T follicular helper cell (primary cell): ENCODE measurements at places on chromosomes 3 and 15.

DNA sequence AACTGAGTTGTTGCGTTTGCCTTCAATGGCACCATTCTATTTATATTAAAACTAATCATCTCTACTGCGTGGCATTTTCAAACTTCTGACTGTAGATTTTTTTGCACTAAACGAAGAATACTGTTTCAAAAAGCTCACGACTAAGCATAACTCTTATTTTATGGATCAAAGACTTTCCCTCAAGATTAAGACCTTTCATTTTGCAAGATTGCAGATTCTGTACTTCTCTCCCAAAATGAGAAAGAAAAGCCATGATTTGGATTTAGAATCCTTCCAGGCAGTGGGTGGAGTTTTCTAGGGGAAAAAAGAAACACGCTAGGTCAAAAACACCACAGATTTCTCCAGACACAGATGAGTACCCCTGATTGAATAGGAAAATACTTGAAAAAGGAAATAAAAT is 617.2 kb upstream of the NR2F2 start:
- no peak for DNase-seq

DNA sequence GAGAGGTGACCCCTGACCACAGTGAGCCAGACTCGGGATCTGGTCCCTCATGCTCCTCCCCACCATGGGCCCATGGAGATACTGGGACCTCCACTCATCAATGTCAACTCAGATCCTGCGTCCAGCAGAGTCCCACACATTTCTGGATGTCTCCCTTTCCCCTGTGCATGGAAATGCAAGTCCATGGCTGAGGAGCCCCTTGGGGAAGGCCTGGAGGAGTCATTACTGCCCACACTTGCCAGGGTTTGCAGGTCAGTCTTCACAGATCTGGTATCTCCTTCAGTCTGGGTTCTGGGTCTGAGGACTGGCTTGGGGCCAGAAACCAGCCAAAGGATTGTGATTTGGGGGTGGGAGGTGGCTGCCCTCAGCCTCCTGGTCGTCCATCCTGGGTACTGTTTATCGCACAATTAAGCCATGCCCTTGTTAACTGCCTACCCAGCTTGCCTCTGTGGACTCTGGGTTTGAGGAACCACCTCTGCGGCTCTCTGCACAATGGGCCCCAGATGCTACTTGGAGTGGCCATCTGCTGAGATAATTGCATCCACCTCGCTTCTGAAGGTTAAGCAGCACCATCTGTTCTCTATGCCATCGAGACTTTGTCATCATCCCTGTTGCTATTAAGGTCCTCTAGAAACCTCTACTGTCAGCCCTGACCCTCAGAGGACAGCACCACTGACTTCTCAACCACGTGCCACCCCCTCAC is 49.9 kb upstream of the KLF13 start:
- no peak for DNase-seq

- no peak for DNase-seq
Observed at GRCh38 chr3:97705764-97706163, 58.8 kb upstream of the ARL6 start.

GRCh38 chr15:83324799-83325198 is 40.3 kb upstream of the BNC1 start:
- DNase-seq = no peak

DNA sequence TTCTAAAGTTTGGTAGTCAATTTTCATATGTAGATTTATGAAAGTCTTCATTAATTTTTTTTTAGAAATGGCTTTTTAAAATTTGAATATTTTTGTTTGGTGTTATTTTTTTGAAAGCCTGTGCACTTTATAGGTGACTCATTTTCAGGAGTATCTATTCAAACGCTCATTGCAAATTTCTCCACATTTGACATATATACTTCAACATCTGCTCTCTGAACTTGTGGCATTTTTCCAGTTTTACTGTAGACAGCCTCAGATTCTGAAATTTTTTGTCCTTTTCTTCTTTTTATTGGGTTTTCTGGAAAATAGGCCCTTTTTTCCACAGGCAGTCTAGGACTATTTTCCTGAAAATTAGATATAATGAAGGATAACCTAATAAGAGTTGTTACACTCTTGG is 396.6 kb downstream of the RBMS3 start:
- no peak for DNase-seq

- DNase-seq = no peak
Observed at GRCh38 chr15:31458596-31459399, 132.2 kb downstream of the KLF13 start.

- DNase-seq = no peak
Observed at GRCh38 chr3:10347648-10348403, 26.9 kb upstream of the SEC13 start.

DNA sequence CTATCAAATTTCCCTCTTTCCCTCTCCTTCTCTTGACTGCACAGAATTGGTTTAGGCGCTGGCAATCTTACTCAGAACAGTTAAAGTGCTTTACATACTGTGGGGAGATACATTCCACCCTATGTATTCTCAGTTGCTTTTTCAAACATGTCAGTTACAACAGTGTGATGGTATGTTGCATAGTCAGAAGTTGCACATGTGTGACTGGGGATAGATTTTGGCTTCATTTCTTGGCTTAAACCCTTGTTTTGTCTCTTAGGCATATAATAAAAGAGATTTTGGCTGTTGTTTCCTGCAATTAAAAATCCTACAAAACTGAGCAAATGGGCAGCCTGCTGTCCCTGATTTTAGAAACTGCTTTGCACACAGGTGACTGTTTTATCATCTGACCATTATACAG is 86.7 kb downstream of the PIK3R4 start:
- no peak for DNase-seq

- DNase-seq = no peak
Observed at GRCh38 chr15:40889112-40889511, 5.1 kb upstream of the VPS18 start.

DNA sequence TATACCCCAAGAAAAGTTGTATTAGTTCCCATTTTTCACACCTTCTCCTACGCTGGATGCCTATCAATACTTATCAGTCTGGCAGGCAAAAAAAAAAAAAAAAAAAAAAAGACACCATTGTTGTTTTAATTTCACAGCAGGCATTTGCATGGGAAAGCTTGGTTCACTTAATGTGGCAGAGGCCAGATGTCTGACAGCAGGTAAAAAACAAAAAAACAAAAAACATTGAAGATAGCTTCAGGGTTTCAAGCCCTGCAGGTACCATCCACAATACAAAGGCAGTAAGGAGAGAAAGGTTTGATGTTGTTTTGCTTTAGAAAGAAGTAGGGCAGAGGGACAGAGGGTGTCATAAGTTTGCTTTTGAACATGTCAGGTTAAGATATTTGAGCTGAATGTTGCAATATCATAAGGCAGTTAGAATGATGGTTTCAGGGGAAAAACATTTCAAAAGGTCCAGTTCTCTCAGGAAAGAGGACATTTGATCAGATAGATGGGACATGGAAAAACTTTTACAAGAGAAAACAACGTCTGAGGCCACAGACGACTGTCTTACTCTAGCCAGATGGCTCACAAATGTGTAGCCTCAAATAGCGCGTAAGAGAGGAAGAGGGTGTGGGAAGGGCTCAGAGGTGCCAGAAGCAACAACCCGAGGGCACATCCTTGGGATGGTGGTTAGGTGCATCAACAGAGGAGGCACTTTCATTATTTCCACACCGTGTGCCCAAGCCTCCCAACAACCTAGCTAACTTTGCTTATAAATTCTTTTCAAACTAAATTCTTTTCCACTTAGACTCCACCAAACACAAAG is 25.7 kb downstream of the PCOLCE2 start:
- DNase-seq = no peak

- DNase-seq = no peak
Observed at GRCh38 chr3:139519998-139520737, 19.4 kb downstream of the RBP1 start.

DNA sequence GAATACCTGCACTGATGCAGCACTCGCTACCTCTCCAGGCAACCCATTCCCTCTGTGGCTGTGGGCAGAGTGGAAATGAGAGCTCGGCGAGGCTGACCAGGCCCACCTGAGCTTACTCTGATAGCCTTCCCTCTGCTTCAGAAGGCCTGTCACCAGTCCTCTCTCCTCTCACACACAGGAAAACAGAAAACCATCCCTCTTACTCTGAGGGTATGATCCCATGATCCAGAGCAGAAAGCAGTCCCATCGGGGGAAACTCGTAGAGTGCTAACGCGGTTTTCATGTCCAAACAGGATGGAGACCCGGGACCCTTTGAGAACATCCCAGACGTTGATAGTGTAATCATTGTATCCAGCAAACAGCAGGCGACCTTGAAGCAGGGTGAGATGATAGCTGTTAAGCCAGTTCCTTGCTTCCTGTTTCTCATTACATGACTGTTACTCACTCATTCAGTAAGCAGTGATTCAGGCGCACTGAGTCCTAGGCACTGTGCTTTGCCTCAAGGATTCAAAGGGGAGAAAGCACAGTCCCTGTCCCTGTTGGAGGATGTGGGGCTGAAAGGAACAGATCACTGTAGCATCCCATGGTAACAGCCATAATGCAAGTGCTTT is 11.8 kb upstream of the BCL2L10 start:
- DNase-seq = no peak

- DNase-seq = no peak
Observed at GRCh38 chr3:20561166-20561565, 375.2 kb upstream of the SGO1 start.

GRCh38 chr15:53133255-53133850 is 343.2 kb upstream of the ONECUT1 start:
- DNase-seq = no peak

GRCh38 chr3:196625331-196625730 is 14.2 kb upstream of the NRROS start:
- DNase-seq = no peak

- DNase-seq = no peak
Observed at GRCh38 chr3:35635926-35636683, 3.2 kb upstream of the ARPP21 start.

- no peak for DNase-seq
Observed at GRCh38 chr3:191343115-191343514, 12.8 kb upstream of the UTS2B start.

DNA sequence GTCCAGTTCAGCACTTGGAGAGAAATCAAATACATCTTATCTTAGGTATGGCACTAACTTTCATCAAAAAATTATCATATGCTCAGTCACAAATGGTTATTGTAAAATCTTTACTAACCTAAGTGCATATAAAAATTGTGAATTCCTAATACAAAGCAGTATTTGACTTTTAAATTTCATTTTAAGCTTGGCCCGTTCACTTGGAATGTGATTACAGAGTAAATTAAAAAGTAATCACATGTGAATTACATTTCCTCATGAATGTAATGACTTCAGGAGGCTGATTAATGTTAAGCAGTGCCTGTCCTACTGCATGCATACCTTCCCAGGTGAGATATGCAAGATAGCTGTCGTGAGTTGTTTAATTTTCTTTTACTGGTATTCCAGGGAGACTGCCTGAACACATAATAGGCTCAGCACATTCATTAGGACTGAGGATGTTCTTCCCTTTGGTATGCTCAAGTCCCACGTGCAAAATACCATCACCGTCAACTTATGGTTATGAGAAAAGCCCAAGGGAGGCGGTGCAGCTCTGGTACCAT is 1053.0 kb downstream of the FHIT start:
- no peak for DNase-seq

DNA sequence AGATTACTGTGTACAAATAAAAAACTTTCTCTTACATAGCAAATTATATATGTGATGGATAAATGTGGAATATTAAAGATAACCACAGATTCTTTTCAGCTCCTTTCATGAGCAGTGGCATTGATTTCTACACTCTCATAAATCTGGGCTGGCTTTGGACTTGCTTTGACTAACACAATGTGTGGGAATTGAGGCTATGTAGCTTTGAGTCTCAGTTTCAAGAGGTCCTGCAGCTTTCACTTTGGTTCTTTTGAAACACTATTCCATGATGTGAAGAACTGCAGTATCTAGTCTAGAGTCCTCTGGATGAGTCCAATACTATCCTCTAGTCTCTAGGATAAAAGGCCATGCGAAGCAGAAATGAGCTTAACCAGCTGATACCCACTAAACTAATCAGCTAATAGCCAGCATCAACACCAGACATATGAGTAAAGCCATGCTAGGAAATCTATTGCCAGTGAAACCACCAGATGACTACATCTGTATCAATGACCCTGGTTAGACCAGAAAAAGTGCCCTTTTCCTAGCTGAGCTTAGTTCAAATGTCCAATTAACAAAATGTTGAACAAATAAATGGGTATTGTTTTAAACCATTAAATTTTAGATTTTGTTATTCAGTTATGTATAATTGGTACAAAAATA is 274.9 kb upstream of the ZPLD1 start:
- DNase-seq = no peak

- no peak for DNase-seq
Observed at GRCh38 chr3:27613846-27614500, 108.2 kb downstream of the EOMES start.

DNA sequence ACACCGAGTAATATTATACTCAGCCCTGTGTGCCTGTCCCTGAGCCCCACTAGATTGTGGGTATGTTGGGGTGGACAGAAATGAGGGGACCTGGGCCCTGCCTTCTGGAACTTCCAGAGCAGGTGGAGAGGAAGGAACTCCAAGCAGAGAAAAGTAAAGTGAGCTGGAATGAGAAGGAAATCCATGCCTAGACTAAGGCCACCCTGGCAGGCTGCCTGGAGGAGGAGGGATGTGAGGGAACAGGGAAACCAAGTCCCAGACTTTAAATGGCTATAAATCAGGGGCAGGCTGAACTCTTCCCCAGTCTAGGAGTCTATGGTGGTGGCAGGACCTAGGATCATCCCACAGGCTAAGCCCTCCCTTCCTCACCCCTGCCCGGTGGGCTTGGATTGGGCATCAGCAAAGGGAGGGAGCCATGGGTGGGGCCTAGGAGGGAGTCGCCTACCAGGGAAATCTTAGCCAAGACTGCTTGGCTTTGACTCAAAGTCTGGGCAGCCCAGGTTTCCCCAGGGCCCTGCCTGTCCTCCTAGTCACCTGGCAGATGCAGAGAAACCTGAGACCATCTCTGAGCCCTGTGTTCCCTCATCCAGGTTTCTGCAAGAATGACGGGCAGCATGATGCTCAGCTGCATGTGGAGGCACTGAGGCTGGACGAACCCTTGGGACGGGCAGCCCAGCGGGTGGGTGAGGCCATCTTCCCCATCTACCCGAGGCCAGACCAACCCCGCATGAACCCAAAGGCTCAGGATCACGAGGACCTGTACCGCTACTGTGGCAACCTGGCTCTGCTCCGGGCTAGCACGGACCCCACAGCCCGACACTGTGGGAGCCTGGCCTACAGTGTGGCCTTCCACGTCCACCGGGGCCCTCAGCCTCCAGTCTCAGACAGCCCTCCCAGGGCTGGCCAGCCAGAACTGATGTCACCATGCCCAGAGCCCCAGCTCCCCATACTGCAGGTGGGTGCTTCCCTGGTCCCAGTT is 15.6 kb upstream of the STRA6 start:
- no peak for DNase-seq
